ENCODE measurements at places on chromosomes 11 and 22.

GRCh38 chr11:41403458-41403857, 56.0 kb downstream of the LRRC4C start:
- H3K4me1 ChIP-seq: no peaks in the 10 kb centered on the region
- no peak overlapping the region for H3K27ac ChIP-seq
- no peak overlapping the region for H3K4me3 ChIP-seq
- no peaks in the 10 kb centered on the region for H3K27me3 ChIP-seq
- no peaks in the 10 kb centered on the region for H3K36me3 ChIP-seq
- DNase-seq: no peak

DNA sequence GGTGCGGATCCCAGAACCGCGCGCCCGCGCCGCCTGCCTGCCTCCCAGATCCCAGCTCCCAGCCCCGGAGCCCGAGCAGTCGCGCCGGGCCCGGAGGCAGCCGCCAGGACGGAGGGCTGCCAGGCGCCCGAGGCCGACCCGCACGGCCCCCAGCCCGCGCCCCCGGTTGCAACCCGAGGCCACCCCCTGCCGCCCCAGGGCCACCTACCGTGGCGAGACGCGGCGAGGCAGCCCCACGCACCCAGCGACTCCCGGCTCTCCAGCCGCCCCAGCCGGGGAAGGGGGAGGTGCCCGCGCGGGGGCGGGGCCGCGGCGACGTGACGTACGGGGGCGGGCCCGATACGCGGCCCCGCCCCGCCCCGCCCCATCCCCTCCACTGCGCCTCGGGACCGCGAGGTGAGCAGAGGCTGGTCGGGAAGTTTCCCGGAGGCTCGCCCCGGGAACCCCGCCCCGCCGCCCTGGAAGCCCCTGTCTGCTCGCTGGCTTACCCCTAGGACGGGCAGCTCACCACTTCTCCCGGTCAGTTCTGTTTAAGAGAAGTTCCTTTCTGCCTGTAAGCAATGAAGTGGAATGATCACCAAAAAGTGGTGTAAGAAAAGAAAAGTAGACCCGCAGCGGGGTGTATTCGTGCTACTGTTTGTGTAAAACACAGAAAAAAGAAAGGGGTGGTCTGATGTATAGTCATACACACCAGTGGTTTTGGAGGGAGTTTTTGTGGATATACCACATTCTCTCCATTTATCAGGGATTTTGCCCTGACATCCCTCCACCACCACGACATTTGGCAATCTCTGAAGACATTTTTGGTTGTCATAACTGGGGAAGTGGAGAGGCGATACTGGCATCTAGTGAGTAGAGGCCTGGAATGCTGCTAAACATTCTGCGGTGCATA, at the start of gene TPST2:
Gene TPST2 (minus strand): TSS at position 288 of the 892 bp plus-strand sequence. CDS start 48,502 bp downstream, outside the sequence.
- H3K4me1 ChIP-seq: peaks cover 24% of the 10 kb centered on the region
- H3K4me3 ChIP-seq: peak within 1 kb of the TSS; percentile 55
- no peaks in the 10 kb centered on the region for H3K27me3 ChIP-seq
- peak within 1 kb of the TSS; percentile 80 for H3K27ac ChIP-seq

DNA sequence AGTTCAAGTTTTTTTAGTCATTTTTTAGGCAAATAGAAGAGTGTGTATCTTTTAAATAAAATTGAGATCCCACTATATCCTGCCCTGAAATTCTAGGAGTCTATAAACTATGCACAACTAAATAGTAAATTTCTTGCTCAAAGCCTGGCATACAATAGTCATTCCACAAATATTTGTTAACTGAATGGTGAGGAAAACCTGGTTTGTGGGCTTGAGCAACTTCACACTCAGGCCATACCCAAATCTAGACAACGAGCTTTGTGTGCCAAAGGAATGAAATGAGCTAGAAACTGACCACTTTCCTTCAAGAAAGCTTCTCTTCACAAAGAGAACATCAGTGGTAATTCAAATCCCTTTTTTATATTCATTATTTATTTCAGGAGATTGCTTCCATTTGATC, 39.6 kb upstream of the AMOTL1 start:
- H3K27me3 ChIP-seq: no peaks in the 10 kb centered on the region
- no peak for DNase-seq
- H3K27ac ChIP-seq: no peak overlapping the region
- H3K4me3 ChIP-seq: no peak overlapping the region
- peaks cover 6% of the 10 kb centered on the region for H3K4me1 ChIP-seq

GRCh38 chr11:106493751-106494150, 416.3 kb downstream of the AASDHPPT start:
- H3K36me3 ChIP-seq: no peaks in the 10 kb centered on the region
- no peak overlapping the region for H3K4me3 ChIP-seq
- no peaks in the 10 kb centered on the region for H3K27me3 ChIP-seq
- no peak overlapping the region for H3K27ac ChIP-seq
- no peak for DNase-seq

DNA sequence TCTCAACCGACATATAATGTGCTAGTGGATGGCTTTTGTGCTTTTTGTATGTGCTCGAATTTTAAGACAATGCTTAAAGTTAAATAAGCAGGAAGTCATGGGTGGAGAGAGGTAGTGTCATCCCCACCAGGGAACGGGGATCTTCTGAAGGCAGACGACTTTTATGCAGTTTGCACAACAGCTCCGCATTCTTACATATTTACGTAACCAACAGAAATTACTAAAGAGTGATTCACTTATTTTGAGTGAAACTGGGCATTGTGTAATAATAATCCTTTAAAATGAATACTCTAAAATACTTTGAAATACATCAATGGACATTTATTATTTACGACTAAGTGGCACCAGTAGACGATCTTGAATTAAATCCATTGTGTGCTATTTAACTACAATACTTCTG, 305.1 kb downstream of the CNTN5 start:
- H3K27ac ChIP-seq: no peak overlapping the region
- H3K36me3 ChIP-seq: no peaks in the 10 kb centered on the region
- H3K4me1 ChIP-seq: no peaks in the 10 kb centered on the region
- DNase-seq: no peak

- H3K27ac ChIP-seq: no peak overlapping the region
- no peak overlapping the region for H3K4me3 ChIP-seq
- H3K27me3 ChIP-seq: no peaks in the 10 kb centered on the region
- H3K4me1 ChIP-seq: peaks cover 13% of the 10 kb centered on the region
Measured at GRCh38 chr11:61413496-61413895, 16.3 kb downstream of the CPSF7 start.

All from vagina (tissue), 2 donors.